Neural crest cell (in vitro differentiated cells): ENCODE measurements at places on chromosomes 3 and 15. TPM values are rescaled to one million over a fixed set of nuclear protein-coding genes. Genes with fewer than 3 reads are reported as not detected.

Gene GOLGA8H
- total RNA-seq, result 2.1 and 2.4 TPM in 2 replicates

Gene RBP2
- not detected in 2 replicates for total RNA-seq

Gene KCNMB3
- total RNA-seq, result 3.1 and 3.3 TPM in 2 replicates

Gene PLSCR2
- not detected in 2 replicates for total RNA-seq

Gene RTP4
- total RNA-seq, result not detected in 2 replicates

Gene GOLGA8T
- 0.47 and 0.71 TPM in 2 replicates for total RNA-seq

Gene MBD4
- 37.8 and 39.5 TPM in 2 replicates for total RNA-seq

DNA sequence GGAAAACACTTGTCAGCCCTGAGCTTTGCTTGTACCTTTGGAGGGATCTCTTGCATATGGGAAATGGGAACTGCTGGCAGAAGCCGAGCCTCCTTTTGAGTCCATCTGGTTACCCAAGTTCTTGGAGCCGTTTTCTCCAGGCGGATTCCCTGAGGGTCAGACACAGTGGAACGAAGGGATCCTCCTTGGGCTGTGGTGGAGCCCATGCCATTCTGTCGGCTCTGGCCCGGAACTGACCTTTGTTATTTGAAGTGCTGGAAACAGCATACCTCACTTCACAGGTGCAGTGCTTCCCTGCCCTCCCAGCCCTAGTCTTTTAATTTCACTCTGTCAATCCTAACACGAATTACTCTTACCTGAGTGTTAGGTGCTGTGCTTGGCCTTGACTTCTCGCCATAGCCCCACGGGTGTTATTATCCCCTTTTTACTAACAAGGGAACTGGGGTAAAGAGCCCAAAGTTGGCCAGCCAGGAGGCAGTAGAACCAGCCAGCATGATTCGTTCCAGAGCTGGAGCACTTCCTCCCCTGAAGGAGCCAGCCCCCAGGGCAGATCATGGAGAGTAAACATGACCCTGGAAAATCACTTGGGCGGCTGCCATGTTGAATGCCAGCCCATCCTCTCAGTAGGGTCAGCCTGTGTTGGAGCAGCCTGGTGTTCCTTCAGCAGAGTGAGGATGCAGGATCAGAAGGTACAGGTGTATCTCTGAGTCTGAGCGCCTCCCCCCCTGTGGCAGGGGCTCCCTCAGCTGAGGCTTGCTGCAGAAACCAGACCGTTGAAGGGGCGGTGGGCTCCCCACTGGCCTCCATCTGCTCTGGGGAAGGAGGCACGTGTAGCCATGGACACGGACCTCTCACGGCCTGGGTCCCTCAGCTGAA lies 143.2 kb downstream of the DNAJB8 start:
- no peak for DNase-seq

DNA sequence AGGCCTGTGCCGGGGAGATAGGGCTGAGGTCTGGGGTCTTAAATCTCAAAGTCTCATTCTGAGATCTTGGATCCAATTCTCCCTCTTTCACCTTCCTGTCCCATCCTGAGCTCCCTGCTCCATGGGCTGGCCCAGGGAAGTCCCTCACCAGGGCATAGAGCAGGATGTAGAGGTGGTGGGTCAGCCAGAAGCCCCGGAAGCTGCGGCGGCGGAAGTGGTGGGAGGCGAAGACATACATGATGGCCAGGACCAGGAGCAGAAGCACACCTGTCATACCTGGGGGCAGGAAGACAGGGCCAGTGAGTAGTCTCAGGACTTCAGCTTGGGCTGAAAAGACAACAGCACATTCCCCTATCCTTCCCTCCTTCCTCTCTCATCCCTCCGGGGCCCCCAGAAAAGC lies 16.5 kb downstream of the DUOX2 start:
- no peak for DNase-seq

GRCh38 chr3:414063-414462 lies 217.5 kb downstream of the CHL1 start:
- no peak for DNase-seq

- DNase-seq, result peak; percentile 27
Measured at GRCh38 chr3:9916734-9917680, at the start of gene IL17RC. TSS of gene IL17RC (plus strand) at chr3:9917098. CDS start at chr3:9917316, 218 bp downstream.

GRCh38 chr3:171972871-171973348 lies 66.5 kb upstream of the FNDC3B start:
- no peak for DNase-seq

DNA sequence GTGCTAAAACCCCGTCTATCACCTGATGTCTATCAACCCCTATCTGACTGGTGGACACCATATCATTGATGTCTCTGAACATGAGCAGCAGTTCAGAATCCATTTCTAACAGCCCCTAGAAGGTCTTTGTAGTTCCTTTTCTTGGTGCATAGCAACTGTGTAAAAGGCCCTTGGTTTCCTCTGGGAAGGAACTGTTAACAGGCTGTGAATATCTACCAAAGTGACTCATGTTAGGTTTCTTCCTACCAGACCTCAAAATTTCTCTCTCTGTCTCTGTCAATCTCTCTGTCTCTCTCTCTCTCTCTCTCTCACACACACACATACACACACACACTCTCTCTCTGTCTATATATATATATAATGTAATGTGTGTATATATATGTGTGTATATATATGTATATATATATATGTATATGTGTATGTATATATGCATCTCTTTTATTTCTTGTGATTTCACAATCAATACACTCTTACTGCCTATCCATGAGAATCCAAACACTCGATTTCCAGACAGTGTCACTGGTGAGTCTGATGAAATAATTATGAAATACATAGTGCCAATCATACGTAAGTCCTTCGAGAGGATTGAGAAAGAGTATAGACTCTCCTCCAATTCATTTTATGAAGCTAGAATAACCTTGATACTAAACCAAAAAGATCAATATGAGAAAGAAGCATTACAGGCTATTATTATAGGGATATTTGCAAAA lies 335.9 kb upstream of the SLCO3A1 start:
- no peak for DNase-seq

DNA sequence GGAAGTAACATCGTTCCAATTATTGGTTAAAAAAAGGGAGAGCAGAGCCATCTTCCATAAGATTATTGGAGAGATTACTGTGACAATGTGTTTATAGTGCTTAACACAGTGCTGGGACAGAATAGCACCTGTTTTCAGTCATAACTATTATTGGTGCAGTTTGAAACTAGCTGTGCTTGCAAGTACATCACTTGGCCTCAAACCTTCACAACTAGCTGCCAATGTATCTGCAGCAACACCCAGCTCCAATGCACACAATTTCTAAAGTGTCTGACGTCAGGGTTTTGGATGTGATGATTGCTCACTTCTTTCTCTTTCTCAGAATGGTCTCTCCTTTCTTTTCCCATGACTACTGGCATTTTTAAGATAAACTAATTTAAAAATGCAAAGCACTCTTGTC lies 246.2 kb downstream of the SV2B start:
- DNase-seq, result no peak

DNA sequence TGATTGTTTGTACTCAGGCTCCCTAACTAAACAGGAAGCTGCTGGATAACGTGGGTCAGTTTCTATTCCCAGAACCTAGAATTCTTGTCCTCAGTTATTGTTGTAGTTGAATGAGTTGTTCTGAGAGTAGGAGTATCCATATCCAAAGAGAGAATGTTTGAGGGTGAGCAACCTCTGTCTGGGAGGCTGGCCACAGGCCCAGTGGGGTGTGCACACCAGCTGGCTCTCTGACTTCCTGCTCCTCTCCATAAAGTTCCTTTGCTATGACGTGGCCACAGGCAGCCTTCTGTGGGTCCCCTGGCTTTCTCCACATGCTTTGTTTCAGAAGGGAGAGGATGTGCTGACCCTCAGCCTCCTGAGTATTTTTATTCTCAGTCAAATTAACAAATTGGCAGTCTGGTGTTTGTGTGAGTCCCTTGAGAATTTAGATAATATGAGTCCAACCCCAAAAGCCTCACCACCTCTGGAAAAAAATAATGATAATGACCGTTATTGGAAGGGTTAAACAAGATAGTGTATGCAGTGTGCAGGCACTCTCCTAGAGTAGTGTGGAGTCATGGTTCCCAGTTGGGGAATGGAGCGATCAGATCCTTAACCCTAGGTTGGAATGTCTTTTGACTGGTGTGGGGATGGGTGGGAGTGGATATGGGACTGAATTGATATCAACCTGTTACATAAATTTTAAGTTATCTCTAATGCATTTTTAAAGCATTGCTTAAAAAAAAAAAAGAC lies 47.6 kb upstream of the MED12L start:
- no peak for DNase-seq

GRCh38 chr3:81245043-81245442 lies 516.4 kb downstream of the GBE1 start:
- DNase-seq, result no peak

GRCh38 chr3:107884719-107885460 lies 205.9 kb downstream of the CD47 start:
- no peak for DNase-seq

- no peak for DNase-seq
Measured at GRCh38 chr3:15952543-15953175, 154.9 kb upstream of the ANKRD28 start.

DNA sequence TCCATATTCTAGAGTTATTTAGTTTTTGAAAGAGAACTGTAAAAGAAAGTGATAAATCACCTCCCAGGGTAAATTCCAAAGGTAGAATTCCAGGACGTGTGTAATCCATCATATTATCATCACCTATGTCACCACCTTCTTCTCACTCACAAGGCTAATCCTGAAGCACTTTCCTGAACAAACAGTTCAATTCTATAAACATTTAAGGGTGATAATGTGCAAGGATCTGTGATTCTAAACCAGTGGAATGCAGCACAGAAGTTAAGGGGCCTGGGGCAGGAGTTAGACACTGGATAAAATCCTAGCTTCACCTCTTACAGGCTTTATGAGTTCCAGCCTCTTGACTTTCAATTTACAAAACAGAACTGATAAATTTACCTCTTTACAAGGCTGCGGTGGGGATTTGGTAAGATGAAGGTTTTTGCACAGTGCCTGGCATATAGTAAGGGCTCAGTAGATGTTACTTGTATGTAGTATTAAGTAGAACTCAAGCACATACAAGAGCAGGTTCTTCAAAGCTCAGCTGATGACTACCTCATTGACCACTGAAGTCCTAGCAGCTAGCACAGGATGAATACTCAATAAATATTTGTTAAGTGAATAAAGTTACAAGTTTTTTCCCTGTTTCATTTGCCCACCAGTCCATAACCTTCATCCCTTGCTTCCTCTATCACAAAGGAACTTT lies 47.3 kb upstream of the CCDC80 start:
- no peak for DNase-seq

GRCh38 chr3:42711491-42712343 lies 9.1 kb upstream of the HHATL start:
- no peak for DNase-seq

- no peak for DNase-seq
Measured at GRCh38 chr15:92326236-92326635, 67.4 kb upstream of the ST8SIA2 start.

GRCh38 chr3:149673393-149673792 lies 15.6 kb upstream of the WWTR1 start:
- DNase-seq, result no peak

DNA sequence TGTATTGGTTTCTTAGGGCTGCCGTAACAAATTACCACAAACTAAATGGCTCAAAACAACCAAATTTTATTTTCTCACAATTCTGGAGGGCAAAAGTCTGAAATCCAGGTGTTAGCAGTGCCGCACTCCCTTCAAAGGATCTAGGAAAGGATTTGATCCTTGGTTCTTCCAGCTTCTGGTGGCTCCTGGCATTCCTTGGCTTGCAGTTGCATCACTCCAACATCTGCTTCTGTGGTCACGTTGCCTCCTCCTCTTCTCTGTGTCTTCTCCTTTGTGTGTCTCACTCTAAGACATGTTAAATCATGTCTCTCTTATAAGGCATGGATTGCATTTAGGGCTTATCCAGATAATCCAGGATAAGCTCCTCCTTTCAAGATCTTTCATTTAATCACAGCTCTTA lies 262.2 kb downstream of the MEX3B start:
- no peak for DNase-seq

GRCh38 chr3:116342499-116342898 lies 102.8 kb downstream of the LSAMP start:
- no peak for DNase-seq

GRCh38 chr3:53730576-53730975 lies 115.6 kb downstream of the CHDH start:
- DNase-seq, result no peak

GRCh38 chr3:183880121-183880520 lies 4.6 kb downstream of the PARL start:
- DNase-seq, result no peak

DNA sequence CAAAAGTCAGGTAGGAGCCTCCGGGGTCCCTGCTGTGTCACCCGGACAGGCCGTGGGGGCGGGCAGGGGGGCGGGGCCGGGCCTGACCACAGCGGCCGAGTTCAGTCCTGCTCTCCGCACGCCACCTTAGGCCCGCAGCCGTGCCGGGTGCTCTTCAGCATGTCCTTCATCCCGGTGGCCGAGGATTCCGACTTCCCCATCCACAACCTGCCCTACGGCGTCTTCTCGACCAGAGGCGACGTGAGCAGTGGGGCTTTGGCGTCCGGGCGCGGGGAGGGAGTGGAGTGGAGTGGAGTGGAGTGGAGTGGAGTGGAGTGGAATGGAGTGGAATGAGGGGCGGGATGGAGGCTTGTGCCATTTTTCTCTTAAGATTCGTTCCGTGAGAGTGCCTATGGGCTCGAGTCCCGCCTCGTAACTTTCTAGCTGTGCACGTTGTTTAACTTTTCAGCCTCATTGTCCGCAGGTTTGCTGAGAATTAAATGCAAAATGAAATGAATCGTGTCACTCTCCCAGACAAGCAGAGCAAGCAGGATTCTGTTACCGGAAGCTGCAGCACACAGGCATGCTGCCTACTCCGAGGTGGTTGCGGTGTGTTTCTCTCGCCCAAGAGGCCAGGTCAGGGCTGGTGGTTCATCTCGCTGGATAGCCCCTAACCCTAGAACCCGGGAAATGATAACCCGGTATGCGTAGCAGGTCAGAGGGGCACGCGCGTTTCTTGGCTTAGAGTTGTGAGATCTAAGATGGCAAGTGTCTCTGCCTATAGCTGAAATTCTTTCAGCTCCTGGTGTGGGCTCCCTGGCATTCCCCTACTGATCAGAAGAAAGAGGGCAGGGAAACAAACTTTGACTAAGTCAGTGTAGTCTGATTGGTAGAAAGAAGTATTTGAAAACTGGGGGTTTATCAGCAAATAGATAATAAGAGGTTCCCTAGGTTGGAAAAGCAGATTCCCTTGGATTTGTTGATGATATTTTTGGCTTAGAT lies at the start of gene FAH:
TSS of gene FAH (plus strand) at position 104 of the 981 bp plus-strand sequence. CDS start at position 160, 56 bp downstream.
- no peak for DNase-seq

DNA sequence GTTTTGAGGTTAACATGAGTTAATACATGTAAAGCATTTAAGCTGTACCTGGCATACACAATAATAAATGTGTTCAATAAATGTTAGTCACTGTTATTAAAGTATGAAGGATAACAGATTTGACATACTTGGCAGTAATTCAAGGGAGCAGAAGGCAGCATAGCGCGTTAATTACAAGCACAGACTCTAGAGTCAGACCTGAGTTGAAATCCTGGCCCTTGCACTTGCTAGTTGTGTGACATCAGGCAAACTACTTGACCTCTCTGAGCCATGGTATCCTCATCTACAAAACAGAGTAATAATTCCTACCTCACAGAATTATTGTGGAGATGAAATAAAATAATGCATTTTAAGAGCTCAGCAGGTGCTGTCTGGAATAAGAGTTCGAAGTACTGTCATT lies 5.4 kb downstream of the IFT122 start:
- no peak for DNase-seq

- no peak for DNase-seq
Measured at GRCh38 chr15:94494732-94495131, 263.4 kb downstream of the MCTP2 start.
